Stimulated activated CD8-positive, alpha-beta memory T cell treated with anti-CD3 and anti-CD28 coated beads, Interleukin-4, amount 100 ng/mL, for 1 hour (primary cell): ENCODE measurements at places on chromosomes 12 and 14.

- DNase-seq: no peak
Measured at GRCh38 chr14:77190977-77191376, 9.4 kb downstream of the TMEM63C start.

GRCh38 chr12:124466216-124467128 is 100.9 kb downstream of the NCOR2 start:
- DNase-seq: peak; percentile 80

- DNase-seq: no peak
Measured at GRCh38 chr12:16766736-16767135, 160.8 kb upstream of the LMO3 start.

DNA sequence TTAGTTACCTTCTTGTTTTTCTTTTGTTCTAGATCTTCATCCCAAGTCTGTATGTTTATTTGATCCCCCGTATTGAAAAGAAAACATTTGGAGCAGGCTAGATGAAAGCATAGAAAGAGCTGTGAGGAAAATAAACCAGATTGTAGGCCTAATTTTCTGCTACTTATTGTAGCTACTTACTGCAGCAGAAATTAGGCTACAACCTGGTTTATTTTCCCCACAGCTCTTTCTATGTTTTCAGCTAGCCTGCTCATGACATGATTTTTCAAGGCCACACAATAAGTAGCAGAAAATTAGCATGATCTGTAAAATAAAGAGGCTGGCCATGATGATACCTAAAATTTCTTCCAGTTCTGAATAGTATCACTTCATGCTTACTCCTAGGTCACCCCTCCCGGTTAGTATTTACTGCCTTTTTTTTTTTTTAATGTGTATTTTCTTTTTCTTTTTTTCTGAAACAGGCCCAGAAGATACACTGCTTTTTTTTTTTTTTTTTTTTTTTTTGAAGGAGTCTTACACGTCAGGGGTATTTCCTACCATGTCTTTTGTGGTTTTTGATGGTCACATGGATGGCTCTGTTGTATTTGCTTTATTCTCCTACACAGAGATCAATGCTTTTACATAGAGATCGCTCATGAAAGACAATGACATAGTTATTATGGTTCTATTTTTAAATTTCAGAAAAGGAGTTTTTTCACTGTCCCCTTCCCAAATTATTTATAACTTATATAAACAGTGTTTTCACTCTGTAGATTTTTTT is 32.3 kb downstream of the BHLHE41 start:
- DNase-seq: no peak

DNA sequence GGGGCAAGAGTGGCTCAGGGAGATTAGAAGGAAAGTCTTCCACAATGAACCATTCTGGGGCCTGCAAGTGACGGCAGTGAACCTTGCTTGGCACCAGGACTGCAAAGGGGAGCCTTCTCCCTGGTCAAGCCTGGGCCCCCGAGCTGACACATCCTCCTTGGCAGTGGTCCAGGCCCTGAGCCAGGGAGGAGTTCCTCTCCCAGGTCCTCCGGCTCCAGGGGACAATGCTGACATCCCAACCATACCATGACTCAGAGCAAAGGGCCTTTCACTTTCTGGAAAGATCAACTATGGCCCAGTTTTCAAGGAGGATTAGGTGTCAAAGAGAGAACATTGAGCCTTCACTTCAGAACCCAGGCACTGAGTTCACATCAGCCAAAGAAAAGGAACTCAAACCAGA is 756.5 kb upstream of the TBX3 start:
- no peak for DNase-seq

- no peak for DNase-seq
Measured at GRCh38 chr14:93951635-93952540, 24.5 kb downstream of the ASB2 start.

DNA sequence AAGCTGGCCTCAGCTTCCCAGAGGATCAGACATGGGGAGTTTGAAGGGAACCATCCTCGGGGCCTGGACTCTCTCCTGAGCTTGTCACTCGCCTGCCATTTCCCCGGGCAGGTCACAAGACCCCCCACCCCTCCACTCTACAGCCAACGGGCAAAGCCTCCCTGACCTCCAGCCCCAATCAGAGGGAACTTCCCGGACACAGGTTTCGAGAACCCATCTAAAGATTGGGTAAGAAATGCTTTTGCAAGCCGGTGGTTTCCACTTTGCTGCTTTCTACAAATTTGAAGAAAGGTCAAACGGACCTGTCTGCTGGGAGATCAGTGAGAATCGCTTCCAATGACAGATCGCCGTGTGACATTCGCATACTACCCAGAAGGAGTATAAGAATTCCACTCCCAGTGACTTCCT is 89.6 kb downstream of the SCARB1 start:
- DNase-seq: no peak

DNA sequence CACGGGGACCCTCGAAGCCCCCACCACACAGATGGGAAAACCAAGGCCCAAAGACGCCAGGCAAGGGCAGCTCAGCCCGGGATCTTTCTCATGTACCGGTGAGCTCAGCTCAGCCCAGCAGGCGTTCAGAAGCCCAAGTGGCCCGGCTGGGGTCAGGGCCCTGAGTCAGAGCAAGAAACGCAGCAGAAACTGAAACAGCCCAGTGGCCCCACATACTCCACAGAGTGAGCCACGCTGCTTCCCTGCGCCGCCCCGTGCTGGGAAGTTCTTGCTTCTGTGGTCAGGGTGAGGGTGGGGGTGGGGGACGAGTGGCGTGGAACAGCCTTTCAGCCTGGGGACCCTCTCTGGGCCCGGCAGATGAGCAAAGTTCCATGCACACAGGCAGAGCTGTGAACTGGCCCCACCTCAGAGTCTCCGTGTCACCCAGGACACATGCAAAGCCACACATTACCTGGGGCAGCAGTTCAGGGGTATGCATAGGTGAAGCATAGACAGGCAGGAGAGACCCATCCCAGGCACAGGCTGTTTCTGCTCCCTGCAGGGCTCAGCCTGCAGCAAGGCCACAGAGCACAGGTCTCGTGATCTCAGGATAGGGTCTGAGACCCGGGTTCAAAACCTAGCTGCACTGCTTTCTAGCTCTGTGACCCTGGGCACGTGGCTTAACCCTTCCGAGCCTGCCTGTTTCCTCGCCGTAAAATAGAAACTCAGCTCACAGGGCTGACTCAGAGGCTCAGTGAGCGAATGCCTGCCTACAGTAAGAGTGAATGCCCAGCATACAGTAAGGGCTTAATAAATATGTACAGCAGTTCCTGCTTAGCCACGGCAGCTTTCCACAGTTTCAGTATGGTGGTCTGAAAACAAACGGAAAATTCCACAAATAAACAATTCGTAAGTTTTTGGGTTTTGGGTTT is 21.6 kb downstream of the NCOR2 start:
- no peak for DNase-seq

DNA sequence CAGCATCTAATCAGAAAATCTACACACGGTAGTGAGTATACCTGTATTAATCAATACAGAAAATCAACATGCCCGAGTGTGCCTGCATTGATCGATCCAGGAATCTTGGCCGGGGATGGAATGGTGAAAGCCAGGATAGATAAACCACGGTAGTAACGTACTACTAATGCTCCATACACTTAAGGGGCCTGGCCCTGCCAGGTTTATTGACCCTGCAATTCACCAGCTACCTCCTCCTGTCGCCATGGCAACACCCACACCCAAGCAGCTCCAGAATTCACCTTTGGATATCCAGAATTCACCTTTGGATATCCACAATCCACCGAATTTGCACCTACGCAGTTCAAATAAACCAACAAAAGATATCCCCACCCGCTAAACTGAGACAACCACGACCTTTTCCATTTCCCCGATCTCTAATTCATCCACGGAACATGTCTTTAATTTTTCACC is 14.8 kb upstream of the CALM1 start:
- DNase-seq: no peak

DNA sequence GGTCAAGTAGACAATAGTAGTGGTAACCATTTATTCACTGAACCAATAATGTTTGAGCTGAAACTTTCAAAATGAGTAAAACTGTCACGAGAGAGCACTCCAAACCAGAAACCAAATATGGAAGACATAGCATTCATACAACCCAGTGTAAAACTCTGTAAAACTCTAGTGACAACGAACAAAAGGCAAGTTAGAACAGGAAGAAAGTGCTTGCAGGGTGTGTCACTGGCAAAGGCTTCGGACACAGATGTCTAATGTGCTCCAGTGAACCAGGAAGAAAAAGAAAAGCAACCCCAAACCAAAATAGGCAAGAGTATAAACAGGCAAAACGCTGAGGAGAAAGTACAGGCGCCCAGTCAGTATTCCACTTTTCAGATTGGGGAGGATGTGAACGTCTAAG is 79.3 kb upstream of the FZD10 start:
- no peak for DNase-seq

DNA sequence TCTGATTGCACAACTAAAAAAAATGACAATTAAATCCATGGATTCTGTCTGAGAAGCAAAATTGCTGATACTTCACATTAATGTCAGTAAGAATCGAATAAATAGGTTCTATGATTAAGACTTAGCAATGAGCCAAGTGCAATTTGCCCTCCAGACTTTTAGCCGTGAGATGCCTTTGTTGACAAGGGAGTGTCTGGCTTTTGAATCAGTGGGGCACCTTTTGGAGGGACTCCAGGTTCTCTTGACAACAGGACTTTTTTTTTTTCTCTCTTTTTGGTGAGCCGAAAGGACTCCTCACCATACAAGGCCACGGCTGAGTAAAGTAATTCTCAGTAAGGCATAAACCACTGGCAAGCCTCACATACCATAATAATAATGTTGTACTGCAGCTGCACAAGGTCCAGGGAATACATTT is 4.7 kb upstream of the MDM1 start:
- DNase-seq: no peak

DNA sequence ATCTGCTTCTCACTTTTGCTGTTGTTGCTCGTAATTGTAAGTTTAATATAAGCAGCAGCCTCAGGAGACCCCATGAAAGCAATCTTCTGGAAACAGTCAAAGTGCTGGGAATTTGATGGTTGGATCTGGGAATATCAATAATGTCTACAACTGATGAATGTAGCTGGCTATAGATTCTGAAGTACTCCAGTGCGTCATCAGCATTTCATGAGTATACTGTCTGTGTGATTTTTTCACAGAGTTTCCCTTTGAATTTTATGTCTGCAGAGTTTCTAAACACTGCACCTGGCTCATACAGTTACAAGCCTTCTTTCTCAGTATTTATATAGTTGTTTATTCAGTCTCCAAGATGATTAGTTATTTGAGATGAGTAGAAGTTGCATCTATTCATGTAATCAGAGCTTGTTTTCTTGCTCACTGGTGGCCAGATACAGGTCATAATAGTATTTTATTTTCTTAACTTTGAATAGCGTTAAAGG is 222.3 kb downstream of the RAD51B start:
- DNase-seq: no peak

DNA sequence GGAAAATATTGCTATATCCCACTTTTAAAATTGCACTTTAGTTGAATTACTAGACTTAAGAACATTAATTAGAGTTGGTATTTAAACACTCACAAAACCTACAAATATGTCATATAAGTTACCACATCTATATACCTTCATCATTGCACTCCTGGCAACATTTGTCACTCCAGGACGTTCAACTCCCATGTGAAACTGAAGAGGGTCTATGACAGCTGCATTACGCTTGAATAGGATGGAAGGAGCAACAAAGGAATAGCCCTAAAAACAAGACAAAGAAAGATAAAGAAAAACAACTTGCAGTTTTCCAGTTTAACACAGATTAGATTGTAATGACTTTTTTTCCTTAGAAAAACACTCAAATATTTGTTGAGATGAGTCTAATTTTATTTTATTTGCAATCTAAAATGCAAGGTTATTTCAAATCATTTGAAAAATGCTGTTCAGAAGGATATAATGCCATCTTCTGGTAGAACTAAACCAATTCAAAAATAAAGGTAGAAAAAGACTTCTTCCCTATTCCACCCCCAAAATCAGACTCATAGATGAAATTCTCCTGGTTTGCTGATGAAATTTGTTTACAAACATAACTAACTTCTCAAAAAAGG is 84.3 kb upstream of the TTC7B start:
- no peak for DNase-seq

GRCh38 chr12:43044241-43044640 is 454.7 kb upstream of the PRICKLE1 start:
- DNase-seq: no peak

GRCh38 chr12:115001571-115002180 is 317.7 kb upstream of the TBX3 start:
- DNase-seq: no peak

DNA sequence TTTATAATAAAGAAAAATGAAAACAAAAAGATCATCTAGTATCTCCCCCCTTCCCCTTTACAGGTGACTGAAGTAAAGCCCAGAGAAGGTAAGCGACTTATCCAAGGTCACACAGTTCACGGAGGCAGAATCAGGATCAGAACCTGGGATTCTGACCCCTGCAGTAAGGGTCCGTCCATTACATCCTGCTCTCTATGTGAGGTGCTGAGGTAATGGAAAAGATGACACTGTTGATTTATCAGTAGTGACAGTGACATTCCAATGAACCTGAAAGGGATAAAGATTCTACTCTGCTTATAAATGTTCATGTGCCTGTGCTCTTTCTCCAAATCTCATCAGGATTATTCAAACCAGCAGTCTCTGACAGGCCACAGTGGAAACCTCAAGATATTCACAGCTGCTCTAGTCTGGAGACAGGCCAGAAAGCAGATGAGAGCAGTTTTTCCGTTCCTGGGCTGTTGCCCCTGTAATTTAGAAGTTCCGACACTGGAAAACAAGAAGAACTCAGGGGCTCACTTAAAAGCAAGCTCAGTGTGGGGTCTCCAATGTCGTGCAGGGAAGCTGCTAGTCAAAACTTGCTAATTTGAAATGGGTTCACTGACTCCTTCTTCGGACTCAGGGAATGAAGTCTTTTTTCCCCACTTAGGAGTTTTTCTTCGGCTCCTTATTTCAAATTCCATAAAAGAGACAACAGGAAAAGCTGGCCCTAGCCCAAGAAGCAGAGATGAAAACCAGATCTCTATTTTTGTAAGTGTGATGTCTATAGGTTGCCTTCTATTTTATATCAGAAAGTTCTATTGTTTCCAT is 131.8 kb upstream of the EEA1 start:
- no peak for DNase-seq

GRCh38 chr12:106897981-106898901 is 57.5 kb upstream of the TMEM263 start:
- DNase-seq: no peak
